ENCODE measurements at places on chromosomes 1 and 21.

DNA sequence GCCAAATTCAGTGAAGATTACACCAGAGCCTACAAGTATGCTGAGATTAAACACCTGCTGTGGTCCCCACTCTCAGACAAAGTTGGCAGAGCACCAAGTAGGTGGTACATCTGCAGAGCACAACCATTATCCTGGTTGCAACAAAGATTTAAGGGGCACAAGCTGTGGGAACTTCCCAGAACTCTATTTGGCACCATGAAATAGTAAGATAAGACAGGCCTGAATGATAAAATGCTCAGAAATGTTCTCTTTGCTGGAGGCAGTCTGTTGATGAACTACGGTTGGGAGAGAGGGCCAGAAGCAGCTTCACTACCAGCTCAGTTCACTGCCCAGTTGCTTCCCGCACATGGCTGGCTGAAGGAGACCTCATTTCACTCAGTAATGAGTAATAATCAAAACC is 19.9 kb downstream of the RPL5 start:
- no peak for DNase-seq

DNA sequence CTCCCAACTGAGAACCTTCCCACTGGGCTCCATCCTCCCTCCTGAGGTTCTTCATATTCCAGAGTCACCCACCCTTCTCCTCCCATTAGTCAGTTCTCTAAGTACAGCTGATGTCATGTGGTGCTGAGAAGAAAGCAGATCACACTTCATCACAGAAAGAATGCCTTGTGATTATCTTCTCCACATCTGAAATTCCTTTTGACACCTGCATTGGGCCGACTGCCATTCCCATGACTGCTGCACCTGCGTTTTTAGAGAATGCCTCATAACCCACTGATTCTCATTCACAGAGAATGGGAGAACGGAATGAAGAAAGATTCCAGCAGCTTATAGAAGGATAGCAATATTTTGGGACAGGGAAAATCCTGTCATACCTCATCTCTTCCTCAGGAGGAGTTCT is 14.3 kb downstream of the LEPR start:
- DNase-seq, result no peak

DNA sequence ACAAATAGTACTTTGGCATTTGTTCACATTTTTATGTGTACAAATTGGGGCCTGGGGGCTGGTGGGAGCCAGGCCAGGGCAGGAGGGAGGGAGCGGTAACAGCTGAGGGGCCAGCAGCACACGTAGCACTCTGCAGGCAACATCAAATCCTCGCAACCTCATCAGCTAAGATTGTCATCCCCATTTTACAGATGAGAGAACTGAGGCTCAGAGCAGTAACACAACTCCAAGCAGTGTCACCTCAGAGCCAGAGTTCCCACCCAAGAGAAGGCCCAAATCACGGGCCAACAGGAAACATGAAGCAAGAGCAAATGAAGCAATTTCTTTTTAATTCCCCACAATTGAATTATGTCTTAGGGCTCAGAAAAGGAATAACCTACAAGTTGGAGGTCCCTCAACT is 14.1 kb downstream of the IFFO2 start:
- DNase-seq, result no peak

DNA sequence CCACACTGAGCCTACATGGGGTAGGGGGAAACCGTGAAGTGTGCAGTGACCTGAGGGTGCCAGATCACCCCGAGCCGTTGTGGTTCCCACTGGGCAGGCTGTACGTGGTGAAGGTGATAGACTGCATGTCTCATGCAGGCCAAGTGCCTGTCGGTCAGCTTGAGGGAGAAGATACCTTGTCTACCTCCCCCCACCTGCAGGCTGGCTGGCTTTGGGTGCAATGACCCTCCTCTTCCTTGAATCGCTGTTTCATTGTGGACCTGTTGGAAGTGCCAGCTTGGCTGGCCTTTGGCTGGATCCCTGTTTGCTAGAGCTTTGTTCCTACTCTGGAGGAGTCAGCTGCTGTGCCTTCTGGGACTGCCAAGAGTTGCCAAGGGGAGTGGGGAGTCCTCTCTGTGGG is 92.5 kb downstream of the GALNT2 start:
- no peak for DNase-seq

- no peak for DNase-seq
Observed at GRCh38 chr1:161265305-161265704, 6.8 kb downstream of the PCP4L1 start.

DNA sequence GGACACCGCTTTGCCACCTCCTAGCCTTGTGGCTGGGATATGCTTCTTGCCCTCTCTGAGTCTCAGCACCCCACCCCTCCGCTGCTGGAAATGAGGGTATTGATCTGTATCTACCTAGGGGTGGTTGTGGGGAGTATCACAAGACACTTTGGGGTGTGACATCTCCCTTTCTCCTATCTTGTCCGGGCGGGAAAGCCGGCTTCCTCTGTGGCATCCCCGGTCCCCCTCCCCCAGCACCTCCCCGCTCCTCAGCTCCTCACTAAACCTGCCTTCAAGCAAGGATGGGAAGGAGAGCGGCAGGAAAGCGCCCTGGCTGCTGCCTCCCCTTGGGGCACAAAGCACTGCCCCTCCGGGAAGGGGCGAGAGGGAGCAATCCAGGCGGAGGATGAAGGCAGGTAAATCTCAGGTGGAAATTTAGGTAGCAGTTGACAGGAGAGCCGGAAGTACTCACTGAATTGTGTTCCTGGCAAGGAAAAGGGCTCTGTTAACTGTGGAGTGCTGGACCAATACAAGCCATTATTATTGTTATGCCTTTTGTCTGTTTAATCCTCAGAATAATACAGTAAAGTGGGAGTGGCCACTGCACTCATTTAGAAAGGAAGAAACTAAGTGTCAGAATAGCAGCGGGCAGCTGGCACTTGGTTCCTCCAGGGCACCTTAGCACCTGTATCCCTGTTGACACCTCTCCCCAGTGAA is 49.0 kb upstream of the LRP8 start:
- DNase-seq, result no peak

GRCh38 chr1:158112994-158113758 is 67.5 kb upstream of the CD1D start:
- DNase-seq, result no peak

GRCh38 chr1:181090641-181091126 is 2.2 kb downstream of the IER5 start:
- DNase-seq, result no peak

GRCh38 chr21:44018813-44019567 is 6.9 kb downstream of the TRAPPC10 start:
- no peak for DNase-seq

- DNase-seq, result no peak
Observed at GRCh38 chr1:196497817-196498216, 110.4 kb downstream of the KCNT2 start.

GRCh38 chr1:211349741-211350140 is 23.1 kb downstream of the TRAF5 start:
- no peak for DNase-seq

DNA sequence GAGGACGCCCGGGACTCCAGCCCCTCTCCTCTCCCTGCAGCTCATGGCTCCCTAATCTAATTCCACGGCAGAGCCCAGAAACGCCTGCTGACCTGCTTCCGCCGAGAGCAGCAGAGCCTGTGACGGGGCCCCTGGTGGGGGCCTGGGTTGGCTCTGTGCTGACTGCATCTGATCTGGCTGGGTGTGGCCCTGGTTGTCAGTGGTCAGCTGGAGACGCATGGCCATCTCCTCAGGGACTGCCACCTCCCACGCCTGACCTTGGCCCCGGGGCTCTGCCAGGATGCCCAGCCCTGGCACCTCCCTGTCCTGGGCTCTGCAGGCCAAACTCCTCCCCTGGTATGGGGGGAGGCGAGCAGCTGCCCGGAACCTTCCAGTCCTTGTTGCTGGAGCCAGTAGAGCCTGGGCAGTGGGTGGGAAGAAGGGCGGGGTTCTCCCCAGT is 1.1 kb upstream of the PLCH2 start:
- DNase-seq, result no peak

DNA sequence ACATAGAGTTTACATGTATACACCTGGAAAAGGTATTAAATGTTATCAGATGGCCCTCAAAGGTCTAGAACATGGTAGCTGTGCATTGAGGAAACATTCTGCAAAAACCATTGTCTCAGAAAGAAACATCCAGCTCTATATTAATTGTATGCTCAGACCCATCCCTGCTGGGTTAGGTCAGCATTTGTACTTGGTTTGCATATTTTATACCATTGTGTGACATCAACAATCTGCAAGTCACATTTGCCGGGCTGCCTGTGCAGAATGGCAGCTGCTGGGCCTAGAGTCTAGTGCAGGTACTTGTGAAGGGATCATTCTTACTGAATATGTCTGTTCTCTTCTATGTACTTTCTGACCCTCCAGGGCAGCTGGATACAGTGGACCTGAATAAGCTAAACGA is 43.9 kb upstream of the LAMC2 start:
- DNase-seq, result no peak

- DNase-seq, result no peak
Observed at GRCh38 chr1:37656026-37656425, 21.3 kb upstream of the RSPO1 start.

DNA sequence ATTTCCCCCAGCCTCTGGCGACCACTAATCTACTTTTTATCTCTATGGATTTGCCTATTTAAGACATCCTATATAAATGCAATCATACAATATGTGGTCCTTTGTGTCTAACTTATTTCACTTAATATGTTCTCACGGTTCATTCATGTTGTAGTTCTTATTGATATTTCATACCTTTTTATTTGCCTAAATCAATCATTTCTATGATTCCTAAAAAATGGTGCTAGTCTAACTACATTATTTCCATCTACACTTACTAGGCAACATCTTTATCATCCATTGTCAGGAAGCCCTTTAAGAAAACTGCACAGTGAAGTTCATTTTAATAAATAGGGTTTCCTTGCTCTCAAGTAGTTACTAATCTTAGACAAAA is 380 bp upstream of the FBXO28 start:
- DNase-seq, result no peak

DNA sequence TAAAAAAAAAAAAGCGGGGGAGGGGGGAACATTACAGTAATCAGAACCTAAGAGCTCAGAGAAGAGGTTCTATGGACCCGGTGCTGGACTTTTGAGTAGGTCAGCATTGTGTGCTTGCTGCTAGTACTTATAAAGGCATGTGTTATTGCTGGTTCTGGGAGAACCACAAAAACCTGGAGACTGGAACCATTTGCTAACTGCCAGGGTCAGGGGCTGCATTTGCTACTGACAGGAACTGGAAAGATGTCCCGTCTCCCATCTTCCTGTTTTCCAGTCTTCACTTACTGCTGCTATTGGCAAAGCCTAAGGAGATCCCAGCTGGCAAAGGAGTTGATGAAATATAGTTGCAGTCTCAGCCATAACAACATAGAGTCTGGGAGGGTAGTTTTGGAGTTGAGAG is 4.3 kb downstream of the RNF2 start:
- no peak for DNase-seq

- no peak for DNase-seq
Observed at GRCh38 chr1:42936309-42937078, 22.2 kb downstream of the SLC2A1 start.

- DNase-seq, result no peak
Observed at GRCh38 chr1:106571109-106571508, 485.4 kb upstream of the PRMT6 start.

DNA sequence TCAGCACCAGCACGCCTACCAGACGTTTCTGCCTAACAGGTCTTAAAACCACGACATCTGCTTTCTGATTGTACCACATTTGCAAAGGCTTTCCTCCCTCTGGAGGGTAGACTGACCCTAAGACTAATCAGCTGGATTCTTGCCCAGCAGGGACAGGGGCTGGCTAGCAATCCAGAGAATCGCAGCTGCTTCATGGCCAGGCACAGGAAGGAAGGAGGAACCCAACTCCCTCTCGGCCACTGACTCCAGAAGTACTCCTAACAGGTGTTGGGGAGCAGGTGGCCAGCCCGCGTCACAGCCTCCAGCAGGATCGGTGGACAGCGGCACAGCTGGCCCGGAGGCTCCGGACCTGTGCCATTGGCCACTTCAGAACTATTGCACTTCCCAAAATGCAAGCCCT is 180.8 kb downstream of the NPHP4 start:
- no peak for DNase-seq

GRCh38 chr1:63454269-63454668 is 68.8 kb downstream of the ITGB3BP start:
- DNase-seq, result no peak

- DNase-seq, result no peak
Observed at GRCh38 chr1:32032275-32032615, 18.6 kb downstream of the KHDRBS1 start.

DNA sequence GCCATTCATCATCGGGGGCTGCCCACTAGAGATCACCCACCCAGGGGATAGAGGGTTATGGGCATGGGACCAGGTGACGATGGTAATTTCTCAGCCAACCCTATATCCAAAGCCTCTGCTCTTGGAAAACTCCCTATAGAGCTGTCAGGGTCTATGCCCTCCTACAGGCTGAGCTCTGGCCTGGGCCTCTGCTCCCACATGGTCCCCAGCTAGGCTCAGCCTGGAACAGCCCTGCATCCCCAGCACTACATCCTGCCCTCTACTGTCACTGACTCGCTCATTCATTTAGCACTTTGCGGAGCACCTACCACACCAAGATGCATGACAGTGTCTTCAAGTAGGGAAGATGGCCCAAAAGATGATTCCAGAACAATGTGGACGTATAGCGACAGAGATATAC is 45.0 kb upstream of the EPS8L3 start:
- DNase-seq, result no peak

GRCh38 chr1:228735871-228736586 is 750 bp downstream of the RHOU start:
- no peak for DNase-seq

GRCh38 chr1:202622388-202622787 is 87.9 kb downstream of the SYT2 start:
- DNase-seq, result no peak

DNA sequence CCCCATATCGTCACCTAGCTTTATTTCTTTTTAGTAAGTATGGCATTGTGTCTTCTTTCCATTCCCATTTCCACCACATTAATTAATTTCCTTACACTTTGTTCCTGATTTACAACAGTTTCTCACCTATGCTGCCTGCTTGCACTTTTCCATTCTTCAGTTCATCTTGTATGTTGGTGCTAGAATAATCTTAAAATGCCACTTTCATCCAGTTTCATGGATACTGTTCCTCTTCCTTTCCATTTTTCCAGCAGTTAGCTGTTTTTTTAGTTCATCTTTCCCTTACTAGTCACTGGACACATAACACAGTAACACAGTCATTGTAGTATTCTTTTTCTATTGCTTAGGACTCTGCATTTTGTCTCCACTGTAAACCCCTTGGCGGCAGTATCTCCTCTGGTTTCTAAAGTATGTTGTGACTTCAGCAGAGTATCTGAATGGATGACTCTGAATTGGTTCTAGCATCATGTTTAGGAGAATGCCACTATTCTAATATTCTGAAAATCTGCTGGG is 2.1 kb downstream of the CDC7 start:
- no peak for DNase-seq

DNA sequence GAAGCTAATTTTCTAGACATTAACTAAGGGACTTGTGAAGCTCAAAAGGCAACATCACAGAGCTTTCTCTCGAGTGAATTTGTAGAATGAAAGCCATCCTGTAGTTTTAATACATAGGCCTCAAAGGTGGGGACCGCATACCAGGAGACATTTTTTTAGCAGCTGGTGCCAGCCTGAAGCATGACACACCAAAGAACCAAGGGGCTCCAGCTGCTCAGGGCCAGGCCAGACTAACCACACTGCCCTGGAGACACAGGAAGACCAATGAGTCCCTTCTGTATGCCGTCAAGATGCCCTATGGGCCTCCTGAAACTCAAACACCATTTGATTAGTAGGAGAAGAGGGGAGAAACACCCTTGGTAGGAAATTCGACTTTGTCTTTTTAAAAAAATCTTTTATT is 113.9 kb upstream of the CACNA1E start:
- no peak for DNase-seq

Measured in ascending aorta (tissue), 2 donors.